ENCODE measurements at places on chromosomes 4 and X.

DNA sequence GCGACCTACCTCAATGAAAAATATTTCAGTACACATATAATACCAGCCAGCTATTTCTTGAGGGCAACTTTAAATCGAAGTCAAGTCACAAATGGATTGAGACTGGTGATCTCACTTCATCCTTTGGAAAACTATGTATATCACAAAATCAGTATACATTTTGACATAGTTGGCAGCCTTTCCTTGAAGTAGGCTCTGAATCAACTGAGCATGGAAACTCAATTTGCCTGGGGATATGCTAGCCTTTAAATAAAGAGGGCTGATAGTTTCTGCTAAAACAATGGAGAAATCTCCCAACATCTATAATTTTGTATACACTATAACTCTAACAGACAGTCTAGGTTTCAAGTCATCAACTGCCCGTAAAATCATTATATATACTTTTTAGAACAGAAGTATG, 282.8 kb upstream of the TENM3 start:
- no peak for DNase-seq

- no peak for DNase-seq
These were observed 29.7 kb downstream of the EGF start for GRCh38 chr4:109942292-109942926.

GRCh38 chr4:161393602-161394001, 770.2 kb downstream of the FSTL5 start:
- no peak for DNase-seq

DNA sequence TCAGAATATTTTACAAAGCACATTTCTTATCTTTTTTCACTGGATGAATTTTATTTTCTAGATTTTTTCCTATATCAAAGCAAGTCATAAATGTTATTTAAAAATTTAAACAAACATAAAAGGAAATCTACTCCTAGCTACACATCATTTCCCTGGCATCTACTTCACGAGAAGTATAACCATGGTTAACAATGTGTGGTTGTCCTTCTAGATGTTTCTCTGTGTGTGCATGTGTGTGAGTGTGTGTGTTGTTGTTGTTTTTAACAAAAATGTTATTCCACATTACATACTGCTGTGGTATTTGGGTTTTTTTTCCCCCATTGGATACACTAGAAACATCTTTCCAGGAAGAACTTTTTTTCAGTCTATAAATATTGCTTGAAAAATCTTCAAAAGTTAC, 103.1 kb downstream of the CHIC2 start:
- no peak for DNase-seq

DNA sequence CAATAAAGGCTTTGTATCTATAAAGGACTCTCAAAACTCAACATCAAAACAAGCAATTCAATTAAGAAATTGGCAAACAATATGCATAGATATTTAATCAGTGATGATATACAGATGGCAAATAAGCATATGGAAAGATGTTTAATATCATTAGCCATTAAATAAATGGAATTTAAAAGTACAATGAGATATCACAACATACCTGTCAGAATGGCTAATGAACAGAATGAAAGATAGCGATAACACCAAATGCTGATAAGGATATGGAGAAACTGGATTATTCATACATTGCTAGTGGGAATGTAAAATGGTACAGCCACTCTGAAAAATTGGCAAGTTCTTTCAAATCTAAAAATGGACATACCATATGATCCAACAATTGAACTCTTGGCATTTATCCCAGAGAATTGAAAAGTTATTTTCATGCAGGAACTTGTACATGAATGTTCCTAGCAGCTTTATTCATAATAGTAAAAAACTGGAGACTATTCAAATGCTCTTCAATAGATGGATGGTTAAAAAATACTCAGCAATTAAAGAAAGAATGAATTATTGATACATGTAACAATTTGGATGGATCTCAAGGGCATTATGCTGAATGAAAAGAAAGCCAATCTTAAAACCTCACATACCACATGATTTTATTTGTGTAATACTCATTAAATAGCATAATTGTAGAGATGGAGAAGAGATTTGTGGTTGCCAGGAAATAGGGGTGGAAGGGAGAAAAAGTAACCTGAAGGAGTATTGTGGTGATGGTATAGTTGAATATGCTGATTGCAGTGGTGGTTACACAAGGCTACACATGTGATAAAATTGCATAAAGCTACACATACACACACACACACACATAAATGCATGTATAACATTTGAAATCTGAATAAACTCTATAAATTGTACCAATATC, 45.9 kb upstream of the ALG13 start:
- no peak for DNase-seq

- no peak for DNase-seq
These were observed 21.5 kb downstream of the RTL5 start for GRCh38 chrX:72110051-72110875.

GRCh38 chr4:75009138-75009537, 76.2 kb downstream of the PARM1 start:
- DNase-seq = no peak

DNA sequence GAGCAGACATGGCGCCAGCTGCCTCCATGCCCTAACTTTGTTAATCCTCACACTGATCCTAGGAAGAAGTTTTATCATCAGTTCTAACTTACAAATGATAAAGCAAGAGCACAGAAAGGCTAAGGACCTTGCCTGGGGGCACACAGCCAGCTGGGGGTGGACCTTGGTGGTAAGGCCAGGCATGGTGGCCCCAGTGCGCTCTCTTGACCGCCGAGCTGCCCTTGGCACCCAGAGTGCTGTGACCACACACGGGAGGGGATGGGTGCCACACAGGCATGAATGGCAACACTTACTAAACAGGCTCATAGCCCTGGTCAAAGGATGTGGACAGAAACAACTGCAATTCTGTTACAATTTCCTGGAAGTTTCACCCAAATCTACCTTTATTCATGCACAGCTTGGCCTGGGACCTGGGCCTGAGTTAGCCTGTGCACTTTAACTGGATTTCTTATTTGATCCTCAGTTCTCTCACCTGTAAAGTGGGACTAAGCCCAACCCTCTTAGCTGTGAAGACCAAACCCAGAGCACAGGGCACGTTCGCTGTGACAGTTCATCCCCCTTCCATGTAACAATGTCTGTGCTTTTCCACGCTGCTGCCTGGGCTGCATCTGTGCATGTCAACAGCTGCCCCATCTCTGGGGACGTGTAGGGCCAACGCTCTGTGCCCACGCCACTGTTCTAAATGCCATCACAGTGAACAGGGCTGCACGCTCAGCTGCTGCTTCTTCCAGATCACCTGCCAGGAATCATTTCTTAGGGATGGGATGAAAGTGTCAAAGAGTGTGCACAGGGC, 44.8 kb downstream of the ACOX3 start:
- no peak for DNase-seq

DNA sequence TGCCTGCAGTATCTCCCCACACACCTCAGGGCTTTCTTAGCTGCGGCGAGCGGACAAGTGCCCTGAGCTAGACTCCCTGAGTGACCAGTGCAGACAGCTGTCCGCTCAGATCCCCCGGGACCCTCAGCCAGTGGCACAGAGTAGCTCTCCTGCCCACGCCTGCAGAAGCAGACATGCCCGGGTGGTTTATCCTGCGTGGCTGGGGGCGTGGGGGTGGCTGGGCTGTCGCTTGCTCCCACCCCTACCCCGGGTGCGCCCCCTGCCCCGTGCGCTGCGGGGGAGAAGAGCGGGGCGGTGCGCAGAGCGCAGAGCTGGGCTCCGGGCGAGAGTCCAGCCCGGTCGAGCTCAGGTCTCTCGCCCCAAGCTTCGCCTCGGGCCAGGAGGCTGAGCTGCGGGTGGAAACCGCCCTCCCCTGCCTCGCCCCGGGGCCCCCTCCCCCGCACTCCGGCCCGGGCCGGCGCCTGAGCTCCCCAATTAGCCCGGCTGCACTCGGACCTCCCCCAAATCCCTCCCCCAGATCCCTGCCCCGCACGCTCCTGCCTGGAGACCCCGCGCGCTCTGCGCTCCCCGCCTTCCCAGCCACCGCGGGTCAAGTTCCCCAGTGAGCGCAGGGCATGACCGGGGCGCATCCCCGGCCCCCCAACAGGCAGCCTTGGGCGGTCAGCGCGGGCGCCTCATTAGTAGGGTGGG, 11.7 kb upstream of the SHOX start:
- no peak for DNase-seq

- DNase-seq = no peak
These were observed 160.1 kb upstream of the FSTL5 start for GRCh38 chr4:162323919-162324318.

GRCh38 chr4:138138774-138139173, 103.4 kb downstream of the SLC7A11 start:
- DNase-seq = no peak

DNA sequence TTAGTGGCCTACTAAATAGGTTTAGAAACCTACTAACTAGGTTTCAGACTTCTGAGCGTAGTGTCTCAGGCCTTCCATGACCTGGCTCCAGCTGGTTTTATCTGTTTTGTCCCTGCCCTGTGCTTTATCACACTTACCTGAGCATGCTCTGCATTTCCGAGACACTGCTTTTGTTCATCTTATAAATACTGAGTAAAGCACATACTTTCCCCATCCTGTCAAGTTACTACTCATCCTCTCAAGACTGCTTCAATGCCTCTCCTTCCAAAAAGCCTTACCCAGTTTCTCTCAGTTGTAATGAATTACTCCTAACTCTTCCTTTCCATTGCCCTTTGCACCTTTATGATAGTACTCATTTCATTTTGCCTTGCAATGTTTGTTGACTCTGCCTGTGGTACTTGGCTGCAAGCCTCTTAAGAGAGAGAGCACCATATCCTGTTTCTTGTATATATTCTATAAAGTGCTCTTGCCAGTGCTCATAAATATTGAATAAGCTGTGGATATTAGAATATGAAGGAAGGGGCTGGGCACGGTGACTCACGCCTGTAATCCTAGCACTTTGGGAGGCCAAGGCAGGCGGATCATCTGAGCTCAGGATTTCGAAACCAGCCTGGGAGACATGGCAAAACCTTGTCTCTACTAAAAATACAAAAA, 34.4 kb downstream of the SLAIN2 start:
- DNase-seq = peak; percentile 5

GRCh38 chr4:7394681-7395451, 39.9 kb downstream of the PSAPL1 start:
- no peak for DNase-seq

- DNase-seq = no peak
These were observed 6.8 kb downstream of the PDS5A start for GRCh38 chr4:39970671-39971640.

DNA sequence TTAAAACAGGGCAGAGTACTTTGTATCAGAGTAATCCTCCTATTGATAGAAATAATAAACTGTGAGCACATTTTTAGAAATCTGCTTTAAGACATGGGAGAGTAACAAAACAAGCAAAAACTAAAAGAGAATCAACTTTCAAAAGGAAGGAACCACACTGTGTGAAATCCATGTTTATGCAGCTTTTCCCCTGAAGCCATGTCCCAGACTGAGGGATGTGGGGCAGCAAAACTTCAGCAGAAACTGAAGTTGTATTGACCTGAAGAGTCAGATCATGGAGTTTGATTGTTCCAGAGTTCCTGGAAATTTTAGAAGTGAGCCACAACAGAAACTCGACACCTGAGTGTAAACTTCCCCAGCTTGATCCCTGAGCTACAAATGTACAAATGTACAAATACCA, 53.2 kb downstream of the COMMD8 start:
- DNase-seq = no peak

DNA sequence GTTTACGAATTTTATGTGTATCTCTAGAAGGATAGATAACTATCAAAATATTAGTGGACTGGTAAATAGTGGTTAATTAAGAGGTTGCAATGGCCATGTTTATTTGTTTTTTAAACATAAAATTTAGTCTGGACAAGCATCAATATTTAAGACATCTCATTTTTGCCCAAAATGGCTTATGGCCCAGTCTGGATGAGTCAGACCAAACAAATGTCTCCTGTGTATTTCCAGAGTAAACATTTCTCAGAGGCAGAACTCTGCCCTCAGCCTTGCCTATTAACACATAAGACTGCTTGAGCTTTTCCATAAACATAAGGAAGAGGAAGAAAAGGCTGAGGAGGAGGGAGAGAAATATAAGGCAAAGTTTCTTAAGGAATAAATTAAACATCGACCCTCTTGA, 277.1 kb upstream of the DIAPH2 start:
- no peak for DNase-seq

DNA sequence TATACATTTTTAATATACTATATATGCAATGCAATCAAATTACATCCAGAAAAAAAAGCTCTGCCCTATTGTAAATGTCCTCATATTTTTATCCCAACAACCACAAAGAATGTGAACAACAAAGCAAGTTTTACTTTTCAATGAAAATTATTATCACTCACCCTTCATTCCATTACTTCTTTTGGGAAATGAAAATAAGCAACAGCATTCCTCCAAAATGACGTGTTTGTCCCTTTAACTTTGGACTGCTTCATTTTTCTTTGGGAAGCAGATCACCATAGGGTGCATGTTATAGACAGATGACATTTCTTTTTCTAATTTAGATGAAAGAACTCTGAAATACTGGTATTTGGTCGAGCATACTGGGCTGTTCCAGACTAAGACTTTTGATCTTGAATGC, 667.1 kb upstream of the BOD1L1 start:
- DNase-seq = no peak

GRCh38 chr4:105807496-105807895, 87.8 kb upstream of the NPNT start:
- no peak for DNase-seq

- no peak for DNase-seq
These were observed 9.2 kb upstream of the ANXA3 start for GRCh38 chr4:78542373-78542772.

- peak; percentile 66 for DNase-seq
These were observed 10.2 kb upstream of the KCNE5 start for GRCh38 chrX:109635146-109635545.

- no peak for DNase-seq
These were observed 71.7 kb downstream of the ENOX2 start for GRCh38 chrX:130831347-130831722.

GRCh38 chr4:175824076-175824475, 12.0 kb upstream of the GPM6A start:
- no peak for DNase-seq

DNA sequence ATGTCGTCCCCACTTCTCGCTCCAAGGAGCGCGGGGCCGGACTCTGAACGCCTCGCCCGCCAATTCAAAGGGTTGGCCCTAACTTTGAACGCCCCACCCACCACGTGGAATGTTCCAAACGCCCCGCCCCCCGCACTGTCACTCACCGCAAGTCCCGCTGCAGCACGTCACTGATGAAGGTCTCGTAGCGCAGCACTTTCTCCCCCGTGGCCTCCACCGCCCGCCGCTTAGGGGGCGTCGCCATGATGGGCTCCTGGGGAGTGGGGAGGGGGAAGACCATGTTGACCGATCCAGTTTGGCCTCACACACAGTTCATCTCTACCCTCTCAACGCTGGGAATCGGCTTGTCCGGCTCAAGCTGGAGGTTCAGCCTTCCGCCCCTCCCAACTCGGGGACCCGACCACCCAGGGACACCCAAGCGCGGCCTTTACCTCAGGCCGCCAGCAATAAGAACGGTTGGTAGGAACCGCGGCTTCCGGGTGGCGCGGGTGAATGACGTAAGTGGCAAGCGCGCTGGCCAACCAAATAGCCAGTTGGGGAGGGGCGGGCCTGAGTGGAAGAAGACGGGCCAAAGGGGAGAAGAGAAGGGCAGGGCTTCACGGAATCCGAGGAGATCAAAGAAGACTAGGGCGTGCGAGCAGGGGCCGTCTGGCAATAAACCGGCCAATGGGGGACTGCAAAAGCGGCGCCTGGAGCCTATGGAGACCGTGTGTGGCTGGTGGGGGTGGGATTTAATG, at the start of gene UXT:
UXT (minus strand) TSS at position 497 of the 737 bp plus-strand sequence; CDS start at position 244, 253 bp downstream.
- DNase-seq = peak; percentile 84

- DNase-seq = no peak
These were observed 381.4 kb downstream of the BCOR start for GRCh38 chrX:39716401-39716800.
